ENCODE measurements at places on chromosomes 11 and 22. TPM values are rescaled to one million over a fixed set of nuclear protein-coding genes. Genes with fewer than 3 reads are reported as not detected.

Gene SCGB1A1
- total RNA-seq = not detected

Gene HBG2
- total RNA-seq = not detected

Gene ABCC8
- not detected for total RNA-seq

DNA sequence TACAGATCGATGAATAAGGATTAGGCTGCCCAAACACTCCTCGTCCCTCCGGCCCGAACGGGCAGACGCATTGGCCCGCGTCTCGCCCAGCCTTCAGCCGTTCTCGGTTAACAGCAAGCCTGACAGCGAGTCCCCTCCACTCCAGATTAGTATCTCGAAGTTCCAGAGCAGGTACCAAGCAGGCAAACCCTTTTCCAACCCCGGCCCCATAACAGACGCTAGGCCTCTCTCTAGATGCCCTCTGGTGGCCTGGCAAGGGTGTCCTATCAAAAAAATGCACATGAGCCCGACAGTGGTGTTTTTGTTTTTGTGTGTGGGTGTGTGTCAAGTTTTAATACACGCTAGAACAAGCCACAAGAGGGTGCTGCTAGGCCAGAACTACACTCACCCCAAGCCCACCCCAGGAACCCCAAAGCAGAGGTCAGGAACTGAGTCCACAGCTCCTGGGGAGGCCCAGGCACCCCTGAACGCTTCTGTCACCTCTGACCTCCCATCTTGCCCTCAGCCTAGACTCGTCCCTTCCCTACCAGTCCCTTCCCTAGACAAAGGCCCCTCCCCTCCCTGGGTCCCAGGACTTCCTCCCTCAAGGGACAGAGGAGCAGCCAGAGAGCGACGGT lies 658 bp upstream of the ARFGAP2 start:
- no peak for DNase-seq

Gene RAB3IL1
- total RNA-seq = 37.8 TPM

DNA sequence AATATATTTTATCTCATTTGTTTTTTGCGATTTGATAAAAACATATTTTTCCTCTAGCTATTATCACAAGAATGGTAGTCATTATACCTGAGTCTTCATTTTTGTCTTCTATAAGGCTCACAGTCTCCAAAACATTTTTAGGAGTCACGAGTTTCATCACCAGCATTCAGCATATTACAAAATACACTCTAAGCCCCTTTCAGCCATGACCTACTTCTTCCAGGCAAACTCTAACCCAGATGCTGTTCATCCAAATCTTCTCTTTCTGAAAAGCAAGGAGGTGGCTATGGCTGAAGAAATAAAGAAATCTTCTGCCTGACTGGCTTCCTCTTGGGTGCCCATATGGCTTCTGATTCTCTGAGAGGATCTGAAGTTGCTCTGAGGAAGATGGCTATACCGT lies 35.7 kb upstream of the USP47 start:
- DNase-seq = no peak

Measured in omental fat pad (tissue), 4 donors.